ENCODE measurements at places on chromosomes 4 and X.

DNA sequence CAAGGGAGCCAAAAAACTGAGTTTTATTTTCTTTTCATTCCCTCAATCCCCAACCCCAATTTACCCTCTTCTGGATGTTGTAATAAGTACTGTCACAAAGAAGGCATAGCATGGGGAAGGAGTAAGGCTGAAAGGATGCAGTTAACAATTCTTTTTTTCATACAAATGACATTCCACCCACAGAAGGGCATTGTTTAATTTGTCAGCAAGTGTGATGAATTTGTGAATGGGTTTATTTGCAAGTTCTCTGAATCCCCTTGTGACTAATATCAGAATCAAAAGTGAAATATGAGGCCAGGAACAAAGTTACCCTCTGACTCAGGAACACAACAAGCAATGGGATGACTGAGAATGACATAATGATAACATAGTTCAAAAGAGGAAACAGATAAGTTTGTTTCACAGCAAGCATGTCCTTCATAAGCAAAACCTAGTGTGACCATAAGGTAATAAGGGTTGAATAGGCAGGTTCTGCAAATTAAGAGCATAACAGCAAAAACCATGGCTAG, 2.1 kb downstream of the GEMIN8 start:
- no peak for DNase-seq

DNA sequence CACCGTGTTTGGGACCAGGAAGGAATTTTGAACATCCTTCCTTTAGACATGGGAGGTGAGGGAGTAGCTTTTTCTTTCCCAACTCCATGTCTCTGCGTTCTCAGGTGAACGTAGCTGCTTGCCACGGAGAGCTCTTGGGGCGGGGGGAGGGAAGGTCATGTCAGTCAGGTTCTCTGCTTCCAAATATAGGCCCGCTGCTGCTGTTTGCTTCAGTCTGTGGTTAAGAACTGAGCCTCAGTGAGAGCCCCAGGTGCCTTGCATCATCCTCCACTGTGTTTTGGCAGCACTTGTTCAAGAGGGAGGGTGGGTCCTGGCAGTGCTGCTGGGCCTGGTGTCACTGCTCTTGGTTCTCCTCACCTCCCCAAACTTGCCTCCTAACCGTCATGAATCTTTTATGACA, 46.5 kb downstream of the HADH start:
- no peak for DNase-seq

GRCh38 chr4:25888781-25889180, 25.2 kb upstream of the SMIM20 start:
- DNase-seq: no peak

GRCh38 chr4:96483308-96484030, 643.6 kb downstream of the PDHA2 start:
- DNase-seq: no peak

GRCh38 chr4:153227469-153228075, 23.3 kb downstream of the TRIM2 start:
- no peak for DNase-seq

GRCh38 chrX:36445566-36445965, 526.0 kb downstream of the CFAP47 start:
- no peak for DNase-seq

DNA sequence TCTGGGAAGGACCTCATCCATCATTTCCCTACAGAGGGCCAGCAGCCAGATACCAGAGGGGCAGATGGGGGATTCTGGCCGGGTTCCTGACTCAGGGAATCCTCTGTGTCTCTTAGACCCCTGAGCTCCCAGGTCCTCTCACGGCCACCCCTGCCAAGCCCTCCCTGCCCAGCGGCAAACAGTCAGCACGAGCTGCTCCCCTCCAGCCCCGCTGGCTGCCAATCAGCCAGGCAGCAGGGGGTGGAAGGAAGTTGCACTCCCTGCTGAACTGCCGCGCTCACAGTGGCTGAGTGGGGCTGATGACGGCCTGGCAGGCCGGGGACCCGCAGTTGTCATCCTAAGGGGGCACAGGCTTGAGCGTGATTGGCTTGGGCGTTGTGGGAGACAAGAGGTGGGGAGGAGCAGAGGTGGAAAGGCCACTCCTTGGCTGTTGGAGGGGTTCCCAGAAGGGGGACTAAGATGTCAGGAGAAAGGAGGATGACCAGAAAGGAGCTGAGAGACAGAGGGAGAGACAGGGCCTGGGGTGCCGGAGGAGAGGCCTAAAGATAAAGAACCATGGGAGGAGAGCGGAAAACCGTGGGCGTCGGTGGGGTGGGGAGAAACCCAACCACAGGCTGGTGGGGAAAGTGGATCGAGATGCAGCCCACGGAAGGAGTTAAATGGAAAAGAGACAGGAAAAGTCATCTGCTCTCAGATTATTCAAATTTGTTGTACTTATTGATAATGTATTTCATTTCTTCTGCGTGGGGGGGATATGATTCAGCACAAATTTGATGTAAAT, 4.4 kb upstream of the CCDC149 start:
- DNase-seq: peak; percentile 4

DNA sequence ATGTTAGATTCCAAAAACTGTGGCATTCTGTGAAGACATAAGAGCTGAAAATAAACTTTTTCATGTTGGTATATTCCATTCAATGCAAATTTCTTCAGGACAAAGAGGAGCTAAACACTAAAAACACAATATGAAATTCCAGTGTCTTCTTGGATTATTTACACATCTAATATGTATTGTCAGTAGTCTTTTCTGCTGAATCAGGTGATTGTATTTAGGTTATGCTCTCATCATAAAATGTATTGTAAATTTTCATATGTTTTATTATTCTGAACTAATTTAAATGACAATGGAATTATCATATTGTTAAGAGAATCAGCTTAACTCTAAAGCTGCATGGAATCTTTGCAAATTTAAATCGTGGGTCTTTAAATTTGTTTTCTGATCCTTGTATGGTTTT, 526.7 kb downstream of the PDHA2 start:
- DNase-seq: no peak

DNA sequence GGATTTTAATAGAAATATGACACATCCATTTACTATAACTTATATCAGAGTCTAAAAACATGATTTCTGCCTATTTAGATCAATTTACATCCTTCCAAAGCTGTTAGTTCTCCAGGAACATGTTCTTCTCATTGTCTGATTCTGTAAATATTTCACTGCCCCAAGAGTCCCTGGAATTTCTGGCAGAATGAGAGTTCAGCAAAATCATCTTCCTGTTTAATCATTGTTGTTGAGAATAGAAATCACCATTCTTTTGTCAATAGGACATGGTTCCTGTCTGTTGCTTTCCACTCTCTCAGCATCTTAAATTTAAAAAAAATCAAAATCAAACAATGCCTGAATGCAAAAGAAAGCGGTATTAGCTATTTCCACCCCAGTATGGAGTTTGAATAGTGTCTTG, 172.8 kb upstream of the FRMPD4 start:
- DNase-seq: no peak

- peak; percentile 1 for DNase-seq
Observed at GRCh38 chrX:42495139-42495538, 282.8 kb downstream of the PPP1R2C start.

All from NCI-H1092 treated with DMSO at 0.1 percent for 48 hours (cell line).